ENCODE measurements at places on chromosomes 1 and 21. TPM values are rescaled to one million over a fixed set of nuclear protein-coding genes. Genes with fewer than 3 reads are reported as not detected.

Gene LAPTM5
- total RNA-seq: 477 TPM

Gene TRPM2
- 35.6 TPM for total RNA-seq

Gene IVL
- not detected for total RNA-seq

Gene LCE1C
- not detected for total RNA-seq

Gene IGSF3
- total RNA-seq: 0.83 TPM

Gene SPATA21
- total RNA-seq: 0.12 TPM

Gene NR0B2
- total RNA-seq: not detected

Gene CLEC20A
- not detected for total RNA-seq

Gene ADAMTSL4
- total RNA-seq: 0.95 TPM

Gene VWA5B1
- total RNA-seq: not detected

Gene CACNA1S
- not detected for total RNA-seq

Gene LAX1
- total RNA-seq: 14.6 TPM

Measured in T-helper 1 cell treated with Interleukin-12 subunit alpha and Interleukin-12 subunit beta and Interleukin-4 antibody, amounts not matched to agents 30 ng/mL and 1 ng/mL, for 36 hours (primary cell).